Right ventricle myocardium superior (tissue), 1 donor: ENCODE measurements at places on chromosomes 3 and 15.

DNA sequence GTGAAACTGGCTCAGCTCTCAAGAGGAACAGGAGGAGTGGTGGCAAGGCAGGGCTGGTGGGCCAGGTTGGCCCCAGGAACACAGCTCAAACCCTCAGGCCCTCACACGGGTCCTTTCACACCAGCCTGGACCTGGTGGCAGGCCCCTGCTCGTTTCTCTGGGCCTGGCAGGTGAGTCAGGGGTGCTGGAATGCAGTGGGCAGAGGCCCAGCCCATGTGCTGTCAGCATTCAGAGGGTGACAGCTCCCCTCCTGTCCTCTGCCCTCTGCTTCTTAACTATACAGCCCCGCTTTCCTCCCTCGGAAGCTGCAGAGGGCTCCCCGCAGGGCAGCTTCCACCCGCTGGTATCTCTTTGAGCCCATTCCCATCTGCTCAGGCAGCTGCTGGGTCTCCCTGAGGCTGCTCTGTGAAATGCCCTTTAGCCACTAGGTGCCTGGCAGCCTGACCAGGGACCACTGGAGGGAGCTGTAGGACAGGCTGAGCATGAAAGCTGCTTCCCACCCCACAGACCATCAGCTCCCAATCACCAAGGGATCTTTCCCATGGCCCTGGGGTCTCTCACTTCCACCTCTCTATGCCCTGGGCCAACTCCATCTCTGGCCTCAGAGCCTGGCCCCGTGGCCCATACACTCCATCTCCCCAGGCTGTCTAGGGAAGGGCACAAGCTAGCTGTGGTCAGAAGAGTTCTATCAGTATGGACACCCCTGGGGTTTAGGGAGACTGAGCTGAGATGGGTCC is 24.8 kb downstream of the SHF start:
- DNase-seq, result peak; percentile 84

DNA sequence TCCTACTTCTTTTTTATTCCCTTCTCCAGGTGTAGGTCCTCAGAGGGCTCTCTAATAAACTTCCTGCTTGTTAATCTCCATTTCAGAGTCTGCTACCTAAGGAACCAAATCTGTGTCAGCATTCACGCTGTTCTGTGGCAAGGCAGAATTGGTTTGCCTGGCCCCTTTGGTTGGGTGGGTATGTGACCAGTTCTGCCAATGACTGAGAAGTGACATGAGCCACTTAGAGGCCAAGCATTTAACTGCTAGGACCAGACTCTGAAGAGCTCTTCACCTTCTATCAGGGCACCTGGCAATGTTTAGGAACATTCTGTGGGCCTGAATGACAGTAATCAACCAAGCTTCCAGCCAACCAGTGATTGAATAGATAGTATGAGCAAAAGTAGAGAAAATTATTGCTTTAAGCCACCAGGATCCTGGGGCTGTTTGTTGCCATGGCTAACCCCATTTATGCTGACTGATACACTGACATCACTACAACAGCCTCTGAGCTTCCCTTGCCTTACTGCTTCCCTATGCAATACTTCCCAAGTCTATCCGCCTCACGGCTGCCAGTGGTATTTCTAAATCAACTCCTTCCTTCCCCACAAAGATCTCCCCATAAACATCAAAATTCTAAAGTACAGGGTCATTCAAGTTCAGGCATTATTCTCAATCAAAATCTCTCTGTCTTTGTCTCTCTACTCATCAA is 7.6 kb downstream of the FRMD4B start:
- DNase-seq, result no peak

- no peak for DNase-seq
These were observed 9.0 kb upstream of the APBA2 start for GRCh38 chr15:28876845-28877185.

DNA sequence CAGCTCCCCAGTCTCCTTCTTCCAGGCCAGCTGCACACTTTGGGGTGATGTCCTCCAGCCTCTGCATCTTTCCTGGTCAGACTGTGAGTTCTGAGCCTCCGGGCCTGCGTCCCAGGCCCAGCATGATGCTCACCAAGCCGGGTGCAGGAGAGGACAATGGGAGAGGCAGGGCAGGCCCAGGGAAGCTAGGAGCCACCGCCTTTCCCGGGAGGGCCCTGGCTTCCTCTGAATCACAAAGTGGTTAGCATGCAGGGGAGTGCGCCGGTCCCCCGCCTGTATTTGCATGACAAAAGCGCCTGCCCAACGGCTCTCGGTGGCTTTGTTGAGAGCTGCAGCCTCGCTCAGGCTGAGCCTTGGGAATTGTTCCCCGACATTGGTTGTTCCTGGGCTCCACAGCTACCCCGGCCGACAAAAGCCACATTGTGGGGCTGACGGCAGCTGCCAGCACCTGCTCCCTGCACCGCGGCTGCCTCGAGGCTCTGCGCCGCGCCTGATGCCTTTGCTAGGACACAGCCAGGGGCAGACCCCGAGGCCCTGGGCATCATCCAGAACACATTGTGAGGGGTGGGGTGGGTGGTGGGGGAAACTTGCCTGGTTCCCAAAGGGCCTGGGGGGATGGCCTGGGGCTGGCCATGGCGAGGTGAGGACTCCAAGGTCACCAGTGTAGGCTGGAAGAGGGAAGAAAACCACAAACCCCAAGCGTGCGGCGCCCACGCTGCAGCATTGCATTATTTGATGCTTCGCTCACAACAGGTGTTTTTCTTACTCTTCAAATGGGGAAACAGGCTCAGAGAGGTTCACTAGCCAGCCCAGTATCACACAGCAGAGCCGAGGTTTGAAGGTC is 20.0 kb upstream of the KLF13 start:
- peak; percentile 74 for DNase-seq

DNA sequence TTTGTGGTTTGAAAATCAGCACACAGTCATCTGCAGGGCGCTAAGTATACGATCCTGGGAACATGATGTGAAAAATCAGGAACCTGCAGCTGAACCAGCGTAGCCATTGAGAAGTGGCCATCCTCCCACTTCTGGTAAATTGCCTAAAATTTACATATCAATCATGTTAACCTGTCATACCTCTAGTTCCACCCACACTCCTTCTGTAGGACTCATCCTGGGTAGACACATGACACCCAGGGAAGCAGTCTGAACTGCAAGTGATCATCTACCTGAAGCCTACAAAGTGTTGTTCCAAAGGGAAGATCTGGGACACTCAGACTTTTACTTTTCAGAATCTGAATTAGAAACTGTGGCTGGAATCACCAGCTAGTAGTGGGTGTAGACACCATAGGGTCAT is 5.5 kb upstream of the PSMD6 start:
- no peak for DNase-seq

- DNase-seq, result no peak
These were observed 18.3 kb downstream of the CFAP161 start for GRCh38 chr15:81152339-81152738.

- DNase-seq, result no peak
These were observed 475 bp downstream of the ERC2 start for GRCh38 chr3:56467801-56468183.

DNA sequence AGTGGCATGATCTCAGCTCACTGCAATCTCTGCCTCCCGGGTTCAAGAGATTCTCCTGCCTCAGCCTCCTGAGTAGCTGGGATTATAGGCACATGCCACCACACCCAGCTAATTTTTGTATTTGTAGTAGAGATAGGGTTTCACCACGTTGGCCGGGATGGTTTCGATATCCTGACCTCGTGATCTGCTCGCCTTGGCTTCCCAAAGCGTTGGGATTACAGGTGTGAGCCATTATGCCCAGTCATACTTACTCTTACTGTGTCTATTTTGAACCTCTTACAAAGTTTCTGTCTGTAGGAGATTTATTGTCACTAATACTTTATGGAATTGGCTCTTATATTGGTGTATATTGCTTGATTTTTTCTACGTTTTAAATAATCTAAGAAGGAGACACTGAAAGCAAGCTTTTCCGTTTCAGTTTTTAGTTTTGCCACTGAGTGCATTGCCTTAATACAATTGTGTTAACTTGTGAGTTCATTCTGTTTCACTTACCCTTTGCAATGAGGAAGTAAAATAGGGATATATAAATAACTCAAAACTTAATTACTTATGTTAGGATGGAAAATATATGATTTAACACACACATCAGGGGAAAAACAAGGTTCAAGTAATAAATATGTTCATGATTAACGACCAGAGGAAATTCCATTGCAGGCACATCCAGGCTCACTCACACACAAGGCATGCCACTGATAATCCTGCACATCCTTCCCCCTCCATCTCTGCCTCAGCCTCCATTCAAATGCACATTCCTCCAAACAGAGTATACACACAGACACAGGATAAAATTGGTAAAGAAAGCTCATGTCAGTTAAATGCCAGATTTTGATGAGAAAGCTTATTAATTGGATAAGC is 279.3 kb upstream of the RASGRP1 start:
- no peak for DNase-seq

DNA sequence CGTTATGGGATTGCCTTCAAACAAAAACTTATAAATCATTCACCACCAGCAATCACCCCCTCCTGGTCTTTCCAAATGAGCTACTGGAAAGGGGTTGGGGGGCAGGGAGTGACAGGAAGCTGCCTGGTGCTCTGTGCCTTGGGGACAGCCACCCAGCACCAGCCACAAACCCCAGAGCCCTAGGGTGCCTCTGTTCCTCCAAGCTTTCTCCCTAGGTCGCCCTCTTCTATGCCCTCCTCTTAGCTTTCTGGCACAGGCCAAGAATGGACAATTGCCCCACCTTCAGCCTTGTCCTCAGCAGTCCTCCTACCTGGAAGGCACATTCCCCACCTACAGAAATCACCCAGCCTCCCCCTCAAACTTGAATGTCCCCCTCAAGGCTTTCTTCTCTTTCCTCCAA is 3.3 kb downstream of the OXTR start:
- no peak for DNase-seq

DNA sequence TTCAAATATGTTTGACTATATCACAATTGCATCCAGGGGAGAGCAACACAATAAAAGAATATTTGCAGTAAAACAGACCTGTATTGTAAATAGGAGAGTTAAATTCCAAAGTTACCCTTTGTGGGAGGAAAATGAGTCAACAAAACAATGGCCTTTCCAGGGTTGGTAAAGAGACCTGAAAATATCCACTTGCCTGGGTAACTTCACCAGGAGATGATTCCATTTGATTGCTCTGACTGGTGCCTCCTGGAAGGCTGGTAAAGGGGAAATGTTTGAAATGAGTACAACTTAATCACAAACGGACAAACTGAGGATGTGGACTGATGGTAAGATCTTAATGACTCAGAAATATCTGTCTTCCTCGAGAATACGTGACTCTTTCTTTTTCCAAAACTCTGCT is 43.6 kb upstream of the SRGAP3 start:
- DNase-seq, result no peak

GRCh38 chr15:39672666-39673065 is 91.8 kb downstream of the THBS1 start:
- DNase-seq, result no peak

- no peak for DNase-seq
These were observed 30.0 kb upstream of the MEIS2 start for GRCh38 chr15:37130356-37130755.

GRCh38 chr15:85667491-85668424 is 127.0 kb downstream of the KLHL25 start:
- DNase-seq, result no peak

GRCh38 chr3:20080956-20081554 is 40.8 kb downstream of the KAT2B start:
- peak; percentile 88 for DNase-seq

DNA sequence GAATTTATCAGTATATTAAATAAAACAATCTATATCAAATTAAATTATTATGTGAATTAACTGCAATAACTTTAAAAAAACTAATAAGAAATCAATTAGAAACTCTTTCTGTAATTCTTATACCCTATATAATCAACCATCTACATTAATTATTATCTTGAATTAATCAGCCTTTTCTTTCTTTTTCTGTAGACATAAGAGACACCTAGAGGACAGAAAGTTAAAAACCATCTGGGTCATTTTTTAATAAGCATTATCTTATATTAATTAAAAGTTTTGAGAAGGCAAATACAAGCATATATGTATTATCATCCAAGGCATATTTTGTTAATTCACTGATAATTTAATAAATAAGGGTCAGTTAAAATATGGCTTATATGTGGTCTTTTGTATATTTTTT is 24.2 kb upstream of the SLC25A26 start:
- DNase-seq, result no peak

GRCh38 chr15:101210466-101210865 is 41.4 kb downstream of the CHSY1 start:
- DNase-seq, result no peak

DNA sequence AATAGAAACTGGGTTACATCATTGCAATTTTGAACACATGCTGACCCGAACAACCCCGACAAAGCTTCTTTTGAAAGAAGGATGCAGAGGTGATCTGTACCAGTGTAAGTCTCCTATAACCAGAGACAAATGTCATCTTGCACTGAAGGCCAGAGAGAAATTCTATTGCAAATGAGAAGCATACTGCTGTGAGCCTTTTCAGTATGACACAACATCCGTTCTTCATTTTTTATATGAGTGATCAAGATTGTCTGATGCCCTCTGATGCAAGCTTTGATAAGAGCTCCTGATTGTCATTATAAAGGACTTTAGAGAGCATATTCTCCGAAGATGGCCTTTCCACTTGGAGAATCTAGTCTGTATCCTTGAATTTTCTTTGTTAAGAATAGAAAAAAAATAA is 36.9 kb downstream of the PCOLCE2 start:
- no peak for DNase-seq

DNA sequence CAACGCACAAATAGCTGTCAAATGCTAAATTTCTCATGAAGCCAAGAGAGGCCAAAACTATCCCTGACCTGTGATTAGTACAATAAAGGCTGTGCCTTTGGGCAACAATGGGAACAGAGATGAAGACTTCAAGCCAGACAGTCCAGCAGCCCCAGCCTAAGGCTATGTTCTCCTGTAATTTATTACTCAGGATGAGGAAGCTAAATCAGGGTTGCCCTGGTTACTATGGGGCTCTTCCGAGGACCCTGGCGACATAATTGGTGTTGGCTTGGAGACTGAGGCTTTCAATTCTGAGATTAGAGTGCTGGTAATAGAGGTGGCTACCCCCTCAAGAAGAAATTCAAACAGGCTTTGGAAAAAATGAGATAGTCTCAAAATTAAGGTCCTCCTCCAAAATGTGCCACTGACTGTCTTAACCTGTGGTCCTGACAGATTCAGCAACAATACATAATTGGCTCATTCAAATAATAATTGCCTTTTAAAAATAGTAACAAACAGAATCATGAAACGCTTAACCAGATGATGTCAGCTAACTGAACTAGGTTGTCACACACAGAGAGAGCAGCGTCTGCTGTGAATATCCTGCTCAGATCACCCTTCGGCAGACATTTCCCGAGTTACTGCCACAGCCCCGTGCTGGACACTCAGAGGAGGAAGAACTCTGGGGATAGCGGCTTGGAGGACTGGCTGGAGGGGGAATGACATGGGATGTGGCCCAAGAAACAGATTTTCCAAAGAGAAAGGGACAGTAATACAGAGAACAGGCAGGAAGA is 43.0 kb downstream of the NSMCE3 start:
- DNase-seq, result no peak
